ENCODE measurements at places on chromosomes 6 and 20.

GRCh38 chr6:98843271-98844243 lies 9.2 kb downstream of the POU3F2 start:
- no peak for DNase-seq

DNA sequence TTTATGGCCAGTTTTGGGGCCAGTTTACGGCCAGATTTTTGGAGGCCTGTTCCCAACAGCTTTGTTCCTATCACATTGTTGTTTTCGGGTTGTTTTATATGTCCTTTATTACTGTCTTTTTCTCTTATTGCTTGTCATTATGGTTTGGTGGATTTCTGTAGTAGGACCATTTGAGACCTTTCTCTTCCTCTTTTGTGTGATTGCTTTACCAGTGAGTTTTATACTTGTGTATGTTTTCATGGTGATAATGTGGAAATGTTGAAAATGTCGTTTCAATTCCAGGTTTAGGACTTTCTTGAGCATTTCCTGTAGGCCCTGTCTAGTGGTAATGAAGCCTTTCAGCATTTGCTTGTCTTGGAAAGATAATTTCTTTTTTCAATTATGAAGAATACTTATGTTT lies 17.8 kb downstream of the HLA-B start:
- no peak for DNase-seq

DNA sequence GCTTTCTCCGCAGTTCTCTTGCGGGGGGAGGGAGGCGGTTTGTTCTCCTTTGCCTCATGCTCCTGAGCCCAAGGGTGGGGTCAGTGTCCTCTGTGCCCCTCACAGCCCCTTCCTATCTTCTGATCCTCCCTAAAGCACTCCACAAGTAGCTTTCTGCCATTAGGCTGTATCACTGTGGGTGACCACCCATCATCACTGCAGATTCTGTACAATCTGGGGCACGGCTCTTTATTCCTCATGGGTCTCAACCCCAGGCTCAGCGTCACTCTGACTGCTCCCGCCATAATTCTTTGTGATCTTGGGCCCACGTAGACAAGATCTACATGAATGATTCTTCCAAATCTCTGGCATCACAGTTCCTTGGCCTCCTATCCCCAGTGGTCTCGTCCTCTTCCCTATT lies 10.5 kb downstream of the NCR2 start:
- peak; percentile 48 for DNase-seq

DNA sequence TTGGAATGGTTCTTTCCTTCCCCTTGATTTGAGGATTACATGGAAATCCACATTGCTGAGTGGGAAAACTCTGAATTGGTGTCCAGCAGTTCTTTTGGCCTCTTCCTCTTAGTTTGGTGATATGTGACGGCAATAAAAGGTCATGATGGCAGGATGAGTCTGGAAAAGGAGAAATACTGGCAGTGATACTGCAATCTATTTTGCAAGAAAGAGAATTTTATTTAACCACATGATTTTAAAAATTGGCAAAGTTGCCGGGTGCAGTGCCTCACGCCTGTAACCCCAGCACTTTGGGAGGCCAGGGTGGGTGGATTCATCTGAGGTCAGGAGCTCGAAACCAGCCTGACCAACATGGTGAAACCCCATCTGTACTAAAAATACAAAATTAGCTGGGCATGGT lies 73.1 kb downstream of the ADTRP start:
- DNase-seq = no peak

GRCh38 chr6:31906122-31906521 lies 4.2 kb upstream of the ZBTB12 start:
- no peak for DNase-seq

- no peak for DNase-seq
Observed at GRCh38 chr6:15283986-15284361, 38.1 kb downstream of the JARID2 start.

DNA sequence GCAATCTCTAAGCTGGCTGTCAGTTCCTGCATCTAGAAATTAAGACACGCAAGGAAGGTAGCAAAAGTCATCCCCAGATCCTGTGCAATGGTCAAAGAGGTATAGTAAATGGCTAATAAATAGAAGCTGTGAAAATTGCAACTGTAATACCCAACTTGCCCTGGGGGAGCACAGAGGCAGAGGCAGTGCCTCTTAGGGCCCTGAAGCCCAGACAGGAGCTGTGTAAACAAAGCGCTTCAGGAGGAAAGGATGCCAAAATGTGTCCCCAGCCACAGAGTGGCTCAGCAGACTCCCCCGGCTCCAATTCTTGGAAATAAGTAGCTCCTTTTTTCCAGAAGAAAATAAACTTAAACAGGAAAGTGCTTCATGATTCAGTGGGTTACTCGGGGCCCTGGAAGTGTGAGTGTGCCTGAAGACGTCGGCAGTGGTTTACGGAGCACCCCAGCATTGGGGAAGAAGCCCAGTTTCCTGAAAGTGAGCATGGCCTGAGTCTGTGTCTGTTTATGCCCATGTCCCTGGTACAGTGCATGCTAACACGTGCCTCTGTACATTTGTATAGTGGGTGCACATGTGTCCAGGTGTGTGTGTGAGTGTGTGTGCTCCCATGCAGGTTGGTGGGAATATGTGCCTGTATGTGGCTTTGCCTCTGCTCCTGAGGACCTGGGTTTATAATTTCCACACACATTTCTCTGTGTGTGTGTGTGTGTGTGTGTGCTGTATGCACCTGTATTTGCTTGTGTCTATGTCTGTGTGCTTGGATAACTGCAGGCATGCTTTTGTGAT lies 246.7 kb downstream of the MAFB start:
- no peak for DNase-seq

GRCh38 chr6:136012198-136012887 lies 160.8 kb downstream of the PDE7B start:
- no peak for DNase-seq

DNA sequence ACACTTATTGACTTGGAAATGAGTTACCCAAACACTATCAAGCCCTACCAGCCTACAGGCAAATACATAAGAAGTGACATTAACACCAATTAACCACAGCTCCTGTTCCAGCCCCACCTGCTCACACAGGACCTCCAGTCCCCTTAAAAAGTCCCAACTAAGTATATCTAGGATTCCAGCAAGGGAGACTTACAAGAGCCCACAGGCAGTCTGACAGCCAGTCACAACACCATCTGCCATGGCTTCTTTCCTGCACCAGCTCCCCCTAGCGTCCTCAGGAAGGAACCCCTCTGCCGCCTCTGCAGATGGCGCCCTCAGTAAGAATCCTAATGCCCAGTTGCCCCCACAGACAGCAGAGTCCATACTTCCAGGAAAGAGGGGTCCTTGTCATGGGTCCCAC lies 122.1 kb downstream of the HIVEP2 start:
- no peak for DNase-seq

DNA sequence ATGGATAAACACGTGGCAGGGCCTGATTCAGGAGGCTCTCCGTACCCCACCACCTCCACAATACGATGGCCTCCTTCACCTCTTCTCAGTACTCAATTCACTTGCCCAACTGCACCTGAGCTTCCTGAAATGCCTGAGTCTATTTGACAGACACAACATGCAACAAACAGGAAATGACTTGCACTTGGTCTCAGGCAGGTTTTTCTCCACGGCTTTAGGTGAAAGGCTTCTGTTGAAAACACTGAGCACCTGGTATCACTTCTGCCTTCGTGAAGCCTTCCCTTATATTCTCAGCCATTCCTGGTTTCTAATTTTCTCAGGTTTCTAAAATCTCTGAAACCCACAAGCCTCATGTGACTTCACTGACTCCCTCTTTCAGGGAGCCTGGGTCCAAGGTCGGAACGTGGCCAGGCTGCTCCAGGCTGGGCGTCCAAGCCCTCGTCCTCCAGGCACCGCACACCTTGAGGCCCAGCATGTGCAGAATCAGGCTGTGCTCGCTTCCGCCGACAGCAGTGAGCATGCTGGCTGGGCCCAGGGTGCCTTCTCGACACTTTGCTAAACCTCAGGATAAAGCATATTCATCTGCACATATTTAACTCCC lies 34.7 kb downstream of the TAF4 start:
- DNase-seq = peak; percentile 79

GRCh38 chr6:155333414-155333813 lies 19.1 kb upstream of the TFB1M start:
- DNase-seq = peak; percentile 65

Data from activated CD4-positive, alpha-beta T cell treated with anti-CD3 and anti-CD28 coated beads, Interleukin-2, amount 10 ng/mL, durations not matched to agents 24 days and 14 days (primary cell).